NB4 (cell line): ENCODE measurements at places on chromosomes 16 and 17.

- DNase-seq, result no peak
Measured at GRCh38 chr17:66449418-66449977, 147.1 kb downstream of the PRKCA start.

DNA sequence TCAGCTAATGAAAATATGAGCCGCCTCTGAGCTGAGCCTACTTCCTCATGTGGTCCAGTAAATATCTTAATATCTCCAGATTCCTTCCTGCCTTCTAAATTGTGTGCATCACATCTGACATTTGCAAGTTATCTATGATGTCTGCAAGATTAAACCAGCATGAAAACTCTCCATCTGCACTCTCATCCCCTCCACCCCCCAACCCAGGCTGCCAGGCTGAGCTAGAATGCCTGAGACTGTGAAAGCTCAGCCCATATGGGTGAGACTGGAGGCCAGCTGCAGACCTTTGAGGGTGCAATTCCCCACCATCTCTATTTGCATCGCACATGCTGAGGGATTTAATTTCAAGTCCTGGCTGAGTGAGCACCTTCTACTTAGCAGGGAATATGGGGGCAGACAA is 82.8 kb downstream of the ASIC2 start:
- DNase-seq, result no peak

DNA sequence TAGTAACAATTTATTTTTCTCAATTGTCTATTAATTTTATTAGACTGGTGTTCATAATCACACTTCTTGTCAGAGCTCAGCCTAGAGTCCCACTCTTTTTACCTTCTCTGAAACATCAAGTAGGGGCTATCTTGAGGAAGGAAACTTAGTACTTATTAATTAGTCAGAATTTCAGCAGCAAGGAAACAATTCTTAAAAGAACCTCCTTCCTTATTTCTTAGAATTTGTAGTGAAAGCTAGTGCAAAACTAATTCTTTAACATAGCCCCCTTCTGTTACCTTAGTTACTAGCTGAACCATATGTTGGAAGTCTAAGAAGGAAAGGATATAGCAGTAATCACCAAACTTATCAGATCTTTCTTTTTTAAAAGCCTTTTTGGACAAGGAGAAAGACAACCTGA is 35.2 kb downstream of the MAP2K4 start:
- DNase-seq, result no peak

- peak; percentile 29 for DNase-seq
Measured at GRCh38 chr17:61750656-61751055, 112.7 kb downstream of the BRIP1 start.

- DNase-seq, result no peak
Measured at GRCh38 chr16:12673466-12673865, 130.2 kb downstream of the CPPED1 start.

DNA sequence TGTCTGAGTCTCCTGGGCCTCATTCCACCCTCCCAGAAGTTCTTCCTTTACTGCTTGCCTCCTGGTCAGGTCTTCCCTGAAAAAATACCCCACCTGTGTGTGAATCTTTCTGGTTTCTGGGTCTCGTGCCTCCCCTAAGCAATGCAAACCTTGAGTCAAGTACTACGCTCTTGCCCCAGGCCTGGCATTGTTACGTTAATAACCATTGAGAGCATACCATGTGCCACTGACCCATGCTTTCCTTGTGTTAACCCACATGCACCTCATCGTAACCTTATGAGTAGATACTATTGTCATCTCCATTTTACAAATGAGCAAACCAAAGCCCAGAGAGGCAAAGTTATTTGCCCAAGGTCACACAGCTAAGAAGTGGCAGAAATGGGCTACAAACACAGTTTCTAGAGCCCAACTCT is 25.4 kb upstream of the TOB1 start:
- no peak for DNase-seq

DNA sequence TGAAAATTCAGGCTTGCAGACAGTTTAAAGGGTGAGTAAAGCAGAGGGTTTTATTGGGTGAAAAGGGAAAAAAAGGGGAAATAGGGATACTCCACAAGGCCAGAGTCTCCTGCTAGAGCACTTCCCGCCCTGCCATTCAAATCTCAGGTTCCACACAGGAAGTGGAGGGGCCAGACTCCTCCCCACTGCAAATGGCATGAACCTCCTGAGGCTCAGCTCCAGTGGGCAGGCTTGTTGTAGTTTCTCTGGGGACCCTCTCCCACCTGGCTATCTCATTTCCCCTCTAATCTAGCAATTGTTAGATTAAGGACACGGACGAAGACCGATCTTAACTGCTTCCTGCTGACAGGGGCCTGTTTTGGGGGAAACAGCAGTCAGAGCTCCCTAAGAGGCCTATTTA is 43.4 kb downstream of the TAOK1 start:
- DNase-seq, result peak; percentile 46

GRCh38 chr17:45032174-45032541 is 19.3 kb downstream of the DCAKD start:
- no peak for DNase-seq

DNA sequence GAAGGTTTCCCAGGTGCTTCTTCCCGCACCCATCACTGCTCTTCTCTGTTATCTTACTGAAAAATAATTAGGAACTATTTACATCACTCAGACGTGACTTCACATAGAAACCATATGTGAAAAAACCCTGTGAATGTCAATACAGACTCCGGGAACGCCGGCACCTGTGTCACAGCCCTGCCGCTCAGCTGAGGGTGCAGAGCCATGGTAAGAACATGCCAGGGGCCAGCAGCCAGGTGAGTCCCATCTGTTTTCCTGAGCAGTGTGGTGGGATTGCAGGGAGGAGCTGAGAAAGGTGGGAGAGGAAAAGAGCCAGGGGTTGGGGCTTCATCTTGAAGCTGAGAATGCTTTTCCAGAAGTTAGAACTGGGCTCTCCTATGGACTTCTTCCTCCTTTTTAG is 13.7 kb downstream of the FOXF1 start:
- DNase-seq, result no peak

- no peak for DNase-seq
Measured at GRCh38 chr17:79041723-79042420, 17.9 kb downstream of the C1QTNF1 start.
